Stimulated activated CD8-positive, alpha-beta memory T cell treated with anti-CD3 and anti-CD28 coated beads, Interleukin-15, amount 100 ng/mL, for 24 hours (primary cell): ENCODE measurements at places on chromosomes 2 and 18.

DNA sequence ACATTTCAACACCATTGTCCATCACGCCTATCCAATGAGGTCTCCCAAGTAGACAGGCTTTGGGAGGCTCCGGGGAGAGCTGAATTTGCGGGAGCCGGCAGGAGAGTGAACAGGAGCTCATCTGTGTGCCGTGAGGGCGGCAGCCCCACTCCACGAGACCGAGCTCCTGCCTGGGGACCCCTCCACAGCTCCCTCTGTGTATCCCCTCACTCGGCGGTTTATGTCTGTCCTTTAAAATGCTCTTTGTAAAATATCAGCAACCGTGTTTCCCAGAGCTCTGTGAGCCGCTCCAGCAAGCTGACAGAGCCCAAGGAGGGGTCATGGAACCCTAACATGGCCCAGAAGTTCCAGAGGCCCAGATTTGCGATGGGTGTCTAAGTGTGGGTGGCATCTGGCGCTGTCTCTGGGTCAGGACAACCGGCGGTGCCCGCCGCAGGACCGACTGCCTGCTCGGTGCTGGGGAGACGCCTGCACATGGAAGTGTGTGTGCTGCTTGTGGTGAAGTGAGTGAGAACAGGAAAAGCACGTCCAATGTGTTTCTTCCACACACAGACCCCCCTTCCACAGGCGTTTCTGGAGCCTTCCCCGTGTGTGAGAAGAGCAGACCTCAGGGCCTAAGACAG, 34.8 kb downstream of the SLC66A2 start:
- DNase-seq = no peak

DNA sequence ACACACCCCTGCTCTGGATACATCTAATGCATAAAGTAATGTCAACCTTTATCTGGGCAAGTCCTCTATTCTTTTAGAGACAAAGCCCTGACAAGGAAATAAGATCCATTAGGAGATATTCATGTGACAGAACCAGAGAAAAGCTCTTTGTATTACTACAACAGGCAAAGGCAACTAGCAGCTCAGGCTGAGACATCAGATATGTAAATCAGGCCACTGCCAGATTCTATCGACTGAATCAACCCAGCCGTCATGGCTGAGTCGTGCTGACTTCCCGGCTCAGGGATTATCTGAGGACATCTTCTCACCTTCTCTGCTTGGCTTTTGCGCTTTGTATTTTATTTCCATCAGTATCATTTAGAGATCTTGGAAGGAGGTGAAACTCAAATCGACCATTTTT, 294.5 kb downstream of the PLCL1 start:
- no peak for DNase-seq

DNA sequence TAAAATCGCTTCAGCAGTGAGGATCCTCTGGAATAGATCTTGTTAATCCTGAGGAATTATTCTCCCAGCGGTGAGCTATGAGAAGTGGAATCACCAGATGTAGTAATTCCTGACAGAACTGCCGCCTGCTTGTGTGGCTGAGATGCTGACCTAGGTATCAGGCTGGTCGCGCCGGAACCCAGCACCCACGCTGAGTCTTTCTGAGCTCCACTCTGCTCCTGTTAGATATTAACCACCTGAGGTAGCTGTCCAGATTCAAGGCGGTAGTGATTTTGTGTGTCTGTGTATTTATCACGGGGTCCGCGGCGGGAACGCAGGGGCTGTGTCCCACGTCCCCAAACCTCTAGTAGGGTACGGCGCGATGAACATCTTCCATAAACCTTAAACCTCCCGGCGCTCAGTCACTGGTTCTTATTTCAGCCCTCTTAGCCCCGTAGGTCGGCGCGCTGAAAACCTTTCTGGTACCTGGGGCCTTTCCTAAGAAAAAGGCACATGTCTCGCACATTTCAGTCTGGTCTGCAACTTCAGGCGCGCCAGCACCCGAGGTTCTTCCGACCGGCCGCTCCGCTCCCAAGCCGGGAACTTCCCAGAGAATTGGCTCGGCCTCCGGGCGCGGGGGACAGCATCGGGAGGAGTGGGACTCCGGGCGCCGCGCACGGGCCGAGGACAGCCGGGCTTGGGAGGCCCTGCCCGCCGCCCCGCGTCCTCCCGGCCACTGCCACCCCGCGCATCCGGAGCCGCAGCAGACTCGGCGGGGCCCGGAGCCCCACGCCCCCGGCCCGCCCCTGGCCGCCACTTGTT, 542 bp upstream of the CNNM3 start:
- DNase-seq = no peak

DNA sequence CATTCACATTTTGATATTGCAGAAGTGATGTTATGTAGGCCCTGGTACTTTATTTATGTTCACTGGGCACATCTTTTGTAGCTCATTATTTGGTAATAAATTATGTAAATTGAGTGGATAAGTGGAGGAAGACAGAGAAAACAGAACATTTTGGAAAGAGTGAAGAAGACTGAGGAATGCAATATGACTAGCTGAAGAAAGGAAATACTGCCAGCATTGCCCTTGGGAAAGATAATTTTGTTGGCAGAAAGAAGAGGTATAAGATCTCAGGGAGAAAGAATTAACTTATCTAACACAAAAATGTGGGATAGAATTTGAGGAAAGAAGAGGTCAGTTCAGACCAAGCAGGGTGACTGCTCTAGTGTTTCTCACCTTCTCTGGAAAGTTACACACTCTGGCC, 118.8 kb downstream of the TTC27 start:
- no peak for DNase-seq

GRCh38 chr2:56118474-56118873, 65.3 kb upstream of the CCDC85A start:
- DNase-seq = no peak

DNA sequence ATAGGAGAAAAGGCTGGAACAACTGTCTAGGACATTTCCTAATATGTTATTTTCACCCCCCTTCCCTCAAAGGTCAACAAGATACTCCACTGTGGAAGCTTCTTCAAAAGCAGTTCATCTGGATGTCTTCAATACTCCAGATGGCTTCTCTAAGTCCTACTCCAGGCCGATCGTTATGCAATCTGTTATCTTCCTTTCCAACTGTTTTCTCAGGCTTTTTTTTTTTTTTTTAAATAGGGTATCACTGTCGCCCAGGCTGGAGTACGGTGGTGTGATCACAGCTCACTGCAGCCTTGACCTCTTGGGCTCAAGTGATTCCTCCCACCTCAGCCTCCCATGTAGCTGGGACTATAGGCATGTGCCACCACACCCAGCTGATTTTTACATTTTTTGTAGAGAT, 26.3 kb downstream of the ATP8B1 start:
- no peak for DNase-seq

DNA sequence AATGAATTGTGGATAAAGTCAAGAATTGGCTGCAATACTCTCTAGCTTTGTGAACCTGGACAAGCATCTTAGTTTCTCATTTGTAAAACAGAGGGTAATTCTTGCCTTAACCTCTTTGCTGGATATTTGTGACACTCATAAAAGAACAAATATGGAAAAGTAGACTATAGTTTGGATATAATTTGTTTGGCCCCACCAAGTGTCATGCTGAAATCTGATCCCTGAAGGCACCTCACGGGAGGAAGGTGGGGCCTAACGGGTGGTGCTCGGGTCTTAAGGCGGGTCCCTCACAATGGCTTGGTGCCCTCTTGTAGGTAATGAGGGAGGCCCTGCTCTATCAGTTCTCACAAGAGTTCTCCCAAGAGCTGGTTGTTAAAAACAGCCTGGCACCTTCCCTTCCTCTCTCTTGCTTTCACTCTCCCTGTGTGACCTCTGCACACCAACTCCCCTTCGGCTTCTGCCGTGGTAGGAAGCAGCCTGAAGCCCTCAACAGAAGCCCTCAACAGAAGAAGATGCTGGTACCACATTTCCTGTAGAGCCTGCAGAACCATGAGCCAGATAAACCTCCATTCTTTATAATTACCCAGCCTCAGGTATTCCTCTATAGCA, 37.4 kb downstream of the ARL4C start:
- DNase-seq = no peak

- no peak for DNase-seq
Observed at GRCh38 chr2:25252291-25253152, 84.1 kb upstream of the POMC start.

- no peak for DNase-seq
Observed at GRCh38 chr2:159410276-159410675, 123.8 kb upstream of the WDSUB1 start.

- DNase-seq = no peak
Observed at GRCh38 chr2:236167297-236168109, 683 bp downstream of the GBX2 start.

DNA sequence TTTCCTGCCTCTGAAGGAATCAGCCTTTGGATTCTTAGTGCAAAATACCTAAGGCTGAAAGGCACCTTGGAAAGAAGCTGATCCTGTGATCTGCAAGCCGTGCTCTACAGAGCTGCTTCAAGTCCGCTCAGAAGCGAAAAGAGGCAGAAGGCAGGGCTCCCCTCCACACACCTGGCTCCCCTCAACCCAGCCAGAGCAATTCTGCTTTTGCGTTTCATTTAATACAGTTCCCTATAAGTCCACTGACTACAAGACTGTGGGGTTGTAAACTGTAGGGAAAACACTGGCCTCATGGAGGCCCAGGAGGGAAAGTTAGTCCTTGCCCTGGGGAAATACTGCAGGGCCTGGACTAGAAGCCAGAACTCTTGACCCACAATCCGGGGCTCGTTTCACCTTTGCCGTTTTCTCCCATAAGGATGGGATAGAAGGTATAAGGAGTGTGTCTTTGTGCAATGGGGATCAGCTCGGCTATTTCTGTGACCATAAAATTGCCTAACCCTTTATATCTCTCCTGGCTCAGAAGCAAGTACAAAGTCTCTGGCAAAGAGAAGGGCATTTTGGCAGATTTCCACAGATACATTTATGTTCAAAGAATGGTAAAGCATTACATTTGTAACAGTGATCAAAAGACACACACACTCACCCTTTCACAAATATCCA, 95.8 kb upstream of the TEX51 start:
- DNase-seq = no peak

DNA sequence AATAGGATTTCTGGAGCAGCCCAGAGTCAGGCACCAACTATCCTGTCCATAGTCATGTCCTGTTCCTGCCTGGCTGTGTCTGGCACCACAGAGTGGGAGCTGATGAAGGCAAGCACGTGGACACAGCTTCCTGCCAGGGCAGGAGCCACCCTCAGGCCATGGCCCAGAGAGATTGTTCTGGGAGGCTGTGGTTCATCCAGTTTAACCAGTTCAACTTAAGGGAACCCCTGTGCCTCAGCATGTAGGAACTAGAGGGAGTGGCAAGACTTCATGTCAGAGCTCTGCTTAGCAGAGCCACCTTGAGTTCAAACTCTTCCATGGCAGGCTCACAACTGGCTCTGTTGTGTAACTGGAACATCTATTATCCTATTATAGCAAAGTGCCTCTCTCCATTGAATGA, 73.2 kb upstream of the NCKAP5 start:
- DNase-seq = no peak

GRCh38 chr2:34705551-34706247, 1106.6 kb upstream of the FAM98A start:
- DNase-seq = no peak

DNA sequence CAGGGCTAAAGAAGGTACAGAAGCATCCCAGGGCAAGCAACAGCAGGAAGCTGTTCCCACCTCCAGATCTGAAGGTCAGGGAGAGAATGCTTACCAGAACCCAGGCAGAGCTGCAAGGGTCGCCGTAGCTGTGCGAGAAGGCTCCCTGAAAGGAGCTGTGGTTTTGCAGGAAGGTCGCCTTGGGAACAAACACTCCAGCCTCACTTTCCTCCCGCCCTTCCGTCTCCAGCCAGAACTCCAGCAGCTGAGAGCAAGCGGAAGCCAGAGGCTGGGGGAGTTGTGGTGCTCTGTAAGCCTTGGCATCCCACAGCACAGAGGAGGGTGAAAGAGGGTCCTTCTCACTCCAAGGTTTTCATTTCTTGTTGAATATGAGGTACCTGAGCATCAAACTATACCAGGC, 18.3 kb upstream of the ICOS start:
- DNase-seq = no peak

DNA sequence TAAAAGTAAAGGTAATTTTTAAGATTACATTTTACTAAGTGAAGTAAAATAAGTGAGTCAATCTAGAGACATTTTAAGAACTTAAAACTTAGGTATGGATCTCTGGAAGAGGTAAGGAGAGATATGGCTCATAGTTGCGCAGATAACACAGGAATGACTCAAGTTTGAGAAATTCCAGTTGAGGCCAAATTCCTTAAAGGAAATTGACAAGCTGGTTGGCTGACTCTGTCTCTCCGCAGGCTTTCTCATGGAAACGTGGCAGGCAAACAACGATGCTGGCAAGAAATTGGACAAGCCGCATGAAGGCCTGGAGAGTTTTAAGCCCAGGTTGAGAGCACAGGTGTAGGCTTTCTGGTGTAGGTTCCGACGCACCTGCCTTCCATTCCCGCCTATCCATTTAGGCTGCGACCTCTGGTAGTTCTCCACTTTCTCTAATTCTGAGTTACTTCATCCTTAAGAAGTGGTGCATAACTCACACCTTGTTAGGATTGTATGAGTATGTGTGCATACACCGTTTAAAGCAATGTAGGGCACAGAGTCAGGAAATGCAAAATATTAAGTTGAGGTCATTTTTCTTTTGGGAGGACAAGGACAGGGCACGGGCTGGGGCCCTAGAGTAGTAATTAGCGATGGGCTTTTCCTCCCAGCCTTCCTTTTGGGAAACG, 589 bp upstream of the DAW1 start:
- no peak for DNase-seq

- no peak for DNase-seq
Observed at GRCh38 chr2:5982193-5982902, 290.2 kb downstream of the SOX11 start.
